ENCODE measurements at places on chromosomes 13 and 19.

DNA sequence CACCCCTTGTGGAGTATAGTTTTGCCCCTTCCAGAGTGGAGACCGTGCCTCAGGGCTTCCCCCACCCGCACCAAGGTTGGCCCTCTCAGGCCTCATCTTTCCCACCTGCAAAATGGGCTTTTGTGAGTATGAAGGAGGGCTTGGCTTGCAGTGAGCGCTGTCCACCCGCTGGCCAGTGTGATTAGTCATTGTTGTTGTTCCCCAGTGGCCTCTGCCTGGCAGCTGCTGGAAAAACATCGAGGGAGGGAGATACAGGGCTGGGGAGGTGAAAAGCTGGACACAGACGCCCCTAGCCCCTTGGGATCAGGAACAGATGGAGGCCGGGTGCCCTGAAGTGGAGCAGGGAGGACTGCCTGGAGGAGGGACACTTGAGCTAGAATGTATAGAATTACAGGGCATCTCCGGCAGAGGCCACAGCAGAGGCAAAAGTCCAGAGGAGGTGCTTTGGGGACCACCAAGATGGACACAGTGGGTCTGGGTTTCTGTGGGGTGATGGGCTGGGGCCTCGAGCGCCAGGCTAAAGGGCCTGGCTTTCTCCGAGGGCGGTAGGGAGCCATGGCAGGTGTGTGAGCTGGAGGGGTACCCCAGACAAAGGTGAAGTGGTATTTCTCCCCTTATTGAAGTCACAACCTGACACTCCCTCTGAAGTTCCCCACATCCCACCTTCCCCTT lies 3.9 kb upstream of the IL12RB1 start:
- no peak for DNase-seq

DNA sequence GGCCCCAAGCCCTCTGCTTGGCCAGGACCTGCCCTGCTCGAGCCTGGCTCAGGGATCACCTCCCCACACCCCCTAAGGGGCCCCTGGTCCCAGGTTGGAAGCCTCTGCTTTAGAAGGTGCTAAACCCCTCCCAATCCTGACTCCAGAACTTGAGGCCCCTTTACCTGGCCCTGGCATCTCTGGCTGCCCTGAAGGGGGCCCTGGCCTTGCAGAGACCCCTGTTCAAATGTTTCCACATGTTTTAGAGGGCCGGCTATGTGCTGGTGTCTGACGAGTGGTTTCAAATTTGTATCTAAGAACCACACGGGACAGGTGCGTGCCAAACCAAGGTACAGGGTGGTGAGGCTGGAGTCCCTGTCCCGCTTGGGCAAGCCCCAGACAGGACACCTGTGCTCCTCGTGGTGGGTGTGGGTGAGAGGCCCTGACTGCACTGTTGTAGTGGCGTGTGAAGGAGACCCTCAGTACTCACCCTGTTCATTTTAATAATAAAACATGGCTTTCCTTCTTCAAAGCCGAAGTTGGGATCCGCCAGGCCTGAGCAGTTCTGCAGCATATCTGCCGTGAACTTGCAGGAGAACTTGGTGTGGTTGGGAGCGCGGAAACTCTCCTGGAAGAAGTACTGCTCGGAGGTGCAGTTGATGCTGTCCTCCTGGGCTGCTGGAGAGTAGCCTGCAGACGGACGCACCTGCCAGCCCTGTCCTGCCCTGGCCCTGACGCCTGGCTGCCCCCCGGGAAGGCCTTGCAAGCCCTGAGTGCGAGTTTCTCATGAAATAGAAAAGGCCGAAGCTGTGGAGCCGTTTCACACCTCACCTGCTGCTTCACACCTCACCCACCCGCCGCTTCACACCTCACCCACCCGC lies 5.4 kb downstream of the ATP4B start:
- DNase-seq = no peak

- peak; percentile 37 for DNase-seq
These were observed 1.3 kb downstream of the PTBP1 start for GRCh38 chr19:798415-799075.

- no peak for DNase-seq
These were observed 1328.2 kb downstream of the OLFM4 start for GRCh38 chr13:54356849-54357248.

All from activated CD8-positive, alpha-beta T cell treated with anti-CD3 and anti-CD28 coated beads, Interleukin-2, amount 10 ng/mL, durations not matched to agents 7 days and 5 days (primary cell).